ENCODE measurements at places on chromosomes 7 and 10.

DNA sequence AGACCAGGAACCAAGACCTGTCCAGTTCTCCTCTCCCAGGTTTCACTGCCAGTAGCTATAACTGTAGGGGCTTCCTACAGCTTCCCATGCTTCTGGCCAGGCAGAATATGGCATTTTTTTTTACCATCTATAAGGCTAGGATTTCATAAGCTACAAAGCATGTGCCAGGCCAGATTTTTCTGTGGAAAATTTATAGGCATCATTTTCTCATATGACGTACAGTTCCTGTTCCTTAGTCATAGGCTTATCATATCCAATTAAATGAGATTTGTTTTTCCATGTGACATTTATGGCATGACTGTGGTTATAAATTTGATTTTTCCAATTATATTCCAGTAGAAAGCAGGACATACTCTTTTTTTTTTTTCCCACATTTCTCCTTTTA, 208.6 kb upstream of the NPY start:
- no peak for DNase-seq

DNA sequence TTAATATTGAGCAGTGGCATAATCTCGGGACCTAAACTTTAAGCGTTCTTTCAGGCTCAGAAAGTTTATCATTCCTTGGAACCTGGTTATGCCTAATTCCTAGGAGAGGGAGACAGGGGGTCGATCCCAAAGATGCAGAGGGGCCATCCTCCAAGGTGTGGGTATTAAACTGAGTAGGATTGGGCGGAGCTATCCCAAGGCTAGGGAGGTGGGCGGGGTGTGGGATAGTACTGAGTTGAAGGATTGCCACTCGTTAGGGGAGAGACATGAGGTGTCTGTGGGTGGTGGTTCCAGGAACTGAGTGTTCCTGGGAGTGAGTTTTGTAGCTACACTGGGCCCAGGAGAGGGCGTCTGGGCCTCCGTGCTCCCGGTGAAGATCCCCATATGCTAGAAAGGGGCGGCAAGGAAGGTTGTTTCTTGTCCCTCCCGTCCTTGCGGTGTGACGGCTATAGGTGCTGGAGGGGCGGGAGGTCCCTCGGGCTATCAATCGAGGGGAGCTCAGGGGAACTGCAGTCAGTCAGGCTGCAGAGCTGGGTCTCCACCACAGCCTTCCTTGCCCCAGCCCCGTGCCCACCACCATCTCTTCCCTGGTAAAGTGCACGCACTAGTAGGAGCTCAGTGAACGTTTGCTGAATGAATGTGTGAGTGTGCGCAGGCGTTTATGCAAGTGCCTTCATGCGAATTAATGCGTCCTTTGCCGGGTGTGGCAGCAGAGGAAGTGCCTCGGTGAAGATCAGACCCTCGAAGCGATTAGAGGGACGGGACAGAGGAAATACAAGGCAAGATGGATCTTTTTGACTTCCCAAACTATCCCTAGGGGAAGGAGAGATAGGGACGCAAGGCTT, 3.0 kb upstream of the HMX2 start:
- no peak for DNase-seq

GRCh38 chr7:133859231-133859630, 267.9 kb upstream of the LRGUK start:
- DNase-seq, result no peak

GRCh38 chr7:152617056-152617455, 58.9 kb downstream of the XRCC2 start:
- DNase-seq, result no peak

- no peak for DNase-seq
Measured at GRCh38 chr7:72190919-72191318, 221.2 kb downstream of the CALN1 start.

- DNase-seq, result no peak
Measured at GRCh38 chr7:119472408-119473038, 800.5 kb upstream of the KCND2 start.

DNA sequence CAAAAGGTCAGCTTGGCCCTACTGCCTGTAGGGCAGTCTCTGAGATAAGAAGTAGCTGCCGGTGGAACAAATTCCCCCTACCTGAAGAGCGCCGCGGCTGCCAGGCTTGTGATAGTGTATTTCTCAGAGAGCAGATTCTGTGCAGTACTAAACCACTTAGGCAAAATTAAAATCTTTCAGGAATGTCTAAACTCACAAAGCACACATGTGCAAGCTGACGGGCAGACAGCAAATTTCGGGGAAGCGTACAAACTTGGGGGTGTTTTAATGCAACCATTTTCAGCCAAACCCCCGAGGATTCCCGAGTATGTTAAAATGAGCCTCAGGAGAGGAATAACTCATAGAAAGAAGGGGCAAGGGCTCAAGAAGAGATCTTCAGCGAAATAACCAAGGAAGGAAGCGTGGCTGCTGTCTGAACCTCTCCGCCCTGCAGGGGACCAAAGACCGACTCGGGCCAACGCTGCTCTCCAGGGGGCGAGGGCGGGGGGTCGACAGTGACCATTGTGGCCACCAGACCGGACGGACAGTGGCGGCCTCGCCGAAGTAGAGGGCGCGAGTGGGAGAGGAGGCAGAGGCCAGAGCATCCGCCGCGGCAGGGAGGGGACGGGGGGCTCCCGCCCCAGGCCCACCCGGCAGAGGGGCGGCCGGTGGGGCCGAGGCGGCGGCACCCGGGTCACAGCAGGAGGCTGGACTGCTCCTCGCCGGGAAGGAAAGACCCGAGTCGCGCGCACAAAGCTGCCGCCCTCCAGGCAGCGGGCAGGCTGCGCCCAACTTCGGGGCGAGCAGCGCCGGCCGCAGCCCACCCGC, 819 bp downstream of the HYCC1 start:
- no peak for DNase-seq

DNA sequence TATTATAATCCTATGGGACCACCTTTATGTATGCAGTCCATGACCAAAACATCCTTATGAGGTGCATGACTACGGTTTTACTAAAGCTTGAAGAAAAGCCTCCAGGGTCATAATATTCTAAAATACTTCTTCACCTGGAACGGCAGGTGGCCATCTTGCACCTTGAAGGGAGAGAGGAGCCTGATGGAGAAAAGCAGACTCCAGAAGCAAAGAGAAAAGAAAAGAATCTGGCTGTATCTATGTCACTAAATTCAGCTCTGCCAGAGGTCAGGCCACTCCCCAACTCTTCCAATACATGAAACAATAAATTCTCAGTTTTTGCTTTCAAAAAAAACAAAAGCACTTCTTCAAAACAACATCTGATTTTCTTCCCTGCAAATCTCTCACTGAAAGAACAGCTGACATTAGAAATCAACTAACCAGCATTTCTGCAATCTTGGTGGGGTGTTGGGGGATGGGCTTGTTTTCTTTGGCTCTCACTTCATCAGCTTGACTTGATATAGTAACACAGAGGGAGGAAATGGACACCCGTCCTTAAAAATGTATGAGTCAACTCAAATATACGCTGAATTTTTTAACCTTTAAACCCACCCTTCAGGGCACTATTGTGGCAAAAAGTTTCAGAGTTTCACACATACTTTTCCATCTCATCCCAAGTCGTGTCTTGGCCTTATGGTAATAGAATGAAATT, 21.7 kb downstream of the HIBADH start:
- no peak for DNase-seq

- DNase-seq, result no peak
Measured at GRCh38 chr7:95901006-95901405, 128.7 kb downstream of the DYNC1I1 start.

DNA sequence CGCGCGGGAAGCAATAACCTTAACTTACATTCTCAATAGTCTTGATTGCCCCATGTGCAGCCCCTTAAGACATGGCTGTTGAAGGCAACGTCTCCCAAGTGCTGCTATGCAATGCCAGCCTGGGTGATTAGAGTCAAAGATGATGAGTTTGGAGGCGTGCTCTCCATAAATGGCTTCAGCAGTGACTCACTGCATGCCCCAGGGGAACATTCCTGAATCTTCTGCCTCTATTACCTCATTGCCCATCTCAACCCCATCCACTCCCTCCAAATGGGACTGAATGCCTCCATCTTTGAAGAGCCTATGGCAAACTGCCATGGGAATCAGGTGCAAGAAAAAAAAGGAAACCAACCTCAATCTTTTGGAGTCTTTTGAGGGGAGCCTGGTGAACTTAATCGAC, 282.8 kb downstream of the SNX10 start:
- no peak for DNase-seq

GRCh38 chr10:21020545-21020944, 123.4 kb upstream of the NEBL start:
- no peak for DNase-seq

DNA sequence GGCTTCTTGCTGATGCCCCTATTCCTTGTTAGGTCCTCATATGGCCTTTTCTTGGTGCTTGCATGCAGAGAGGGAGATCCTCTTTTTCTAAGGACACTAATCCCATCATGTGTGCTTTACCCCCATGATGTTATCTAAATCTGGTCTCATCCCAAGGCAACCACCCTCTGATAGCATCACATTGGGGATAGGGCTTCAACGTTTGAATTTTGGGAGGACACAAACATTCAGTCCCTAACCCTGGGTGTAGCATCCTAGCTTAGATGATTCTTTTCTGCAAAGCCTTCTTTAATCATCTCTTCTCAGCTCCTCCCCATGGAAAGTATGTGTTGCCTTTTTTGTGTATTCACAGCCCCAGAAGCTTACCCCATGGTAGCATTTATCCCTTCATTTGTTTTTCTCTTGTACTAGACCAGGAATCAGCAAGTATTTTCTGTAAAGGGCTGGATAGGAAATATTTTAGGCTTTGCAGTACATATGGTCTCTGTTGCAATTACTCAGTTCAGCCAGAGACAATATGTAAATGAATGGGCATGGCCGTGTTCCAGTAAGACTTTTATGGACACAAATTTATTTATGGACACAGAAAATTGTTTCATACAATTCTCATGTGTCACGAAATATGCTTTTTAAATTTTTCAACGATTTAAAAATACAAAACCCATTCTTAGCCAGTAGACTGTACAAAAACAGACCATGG, 101.5 kb upstream of the CSTF2T start:
- no peak for DNase-seq

DNA sequence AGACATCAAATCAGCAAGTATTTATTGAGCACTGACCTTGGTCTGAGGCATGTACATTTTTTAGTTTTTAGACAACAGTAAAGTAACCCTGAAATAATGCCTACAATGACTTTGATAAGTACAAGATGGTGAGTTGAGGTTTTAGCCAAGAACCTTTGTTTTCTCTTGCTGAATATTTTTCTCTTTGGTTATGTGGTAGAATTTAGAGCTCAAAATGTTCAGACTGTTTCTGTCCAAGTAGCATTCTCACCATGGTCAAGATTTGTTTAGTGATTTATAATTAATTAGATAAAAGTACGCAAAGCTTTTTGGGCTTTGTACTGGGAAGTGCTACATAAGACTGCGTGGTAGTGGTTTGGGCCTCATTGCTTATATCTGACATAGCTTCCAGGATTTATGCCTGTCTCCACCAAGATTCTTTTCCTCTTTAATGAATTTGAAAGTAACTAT, 102.4 kb downstream of the KAT6B start:
- DNase-seq, result no peak

- DNase-seq, result no peak
Measured at GRCh38 chr10:70693619-70694335, 21.5 kb downstream of the ADAMTS14 start.

GRCh38 chr7:20778063-20778721, 8.5 kb downstream of the SP8 start:
- no peak for DNase-seq

DNA sequence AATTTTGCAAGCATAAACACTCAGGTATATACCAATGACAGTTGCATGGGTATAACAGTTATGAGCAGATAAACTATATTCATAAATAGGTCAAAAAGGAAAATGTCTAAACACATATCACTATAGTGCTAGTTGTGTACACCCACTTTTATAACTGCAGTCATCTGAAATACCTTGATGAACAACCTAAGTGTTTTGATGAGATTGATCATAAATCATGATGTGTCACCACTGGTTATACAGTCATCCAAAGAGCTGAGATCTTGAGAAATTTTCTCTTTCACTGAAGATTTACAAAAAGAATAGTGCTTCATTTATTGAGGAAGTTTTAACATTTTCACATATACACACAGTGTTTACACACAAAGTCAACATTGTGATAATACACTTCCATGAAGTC, 78.6 kb upstream of the SLC25A13 start:
- DNase-seq, result no peak

DNA sequence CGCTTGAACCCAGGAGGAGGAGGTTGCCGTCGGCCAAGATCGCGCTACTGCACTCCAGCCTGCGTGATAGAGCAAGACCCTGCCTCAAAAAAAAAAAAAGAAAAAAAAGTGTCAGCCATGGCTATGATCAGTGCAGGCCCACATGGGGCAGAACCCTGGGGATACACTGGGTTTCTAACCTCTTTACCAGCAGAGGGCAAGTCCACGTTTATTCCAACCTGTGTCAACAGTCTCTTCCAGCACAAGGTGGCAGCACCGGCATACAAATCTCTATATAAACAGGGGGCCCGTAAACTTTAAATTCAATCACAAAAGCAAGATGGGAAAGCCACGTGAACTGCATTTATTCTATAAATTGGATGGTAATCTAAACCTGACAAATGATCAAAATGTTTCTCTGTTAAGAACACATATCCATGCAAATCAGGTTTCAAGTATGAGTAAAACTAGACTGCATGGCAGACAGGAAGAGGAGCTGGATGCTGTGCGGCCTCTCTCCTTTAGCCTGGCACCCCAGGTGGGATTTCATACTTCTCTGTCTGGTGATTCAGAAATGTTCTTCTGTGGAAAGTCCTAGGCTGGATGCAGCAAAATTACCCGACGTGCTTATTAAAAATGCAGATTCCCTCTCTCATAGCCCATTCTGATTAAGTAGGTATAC, 60.0 kb upstream of the STEAP1B start:
- DNase-seq, result peak; percentile 62

GRCh38 chr7:69429911-69430383, 168.3 kb upstream of the AUTS2 start:
- no peak for DNase-seq

GRCh38 chr7:11951909-11952308, 119.9 kb upstream of the THSD7A start:
- DNase-seq, result no peak

DNA sequence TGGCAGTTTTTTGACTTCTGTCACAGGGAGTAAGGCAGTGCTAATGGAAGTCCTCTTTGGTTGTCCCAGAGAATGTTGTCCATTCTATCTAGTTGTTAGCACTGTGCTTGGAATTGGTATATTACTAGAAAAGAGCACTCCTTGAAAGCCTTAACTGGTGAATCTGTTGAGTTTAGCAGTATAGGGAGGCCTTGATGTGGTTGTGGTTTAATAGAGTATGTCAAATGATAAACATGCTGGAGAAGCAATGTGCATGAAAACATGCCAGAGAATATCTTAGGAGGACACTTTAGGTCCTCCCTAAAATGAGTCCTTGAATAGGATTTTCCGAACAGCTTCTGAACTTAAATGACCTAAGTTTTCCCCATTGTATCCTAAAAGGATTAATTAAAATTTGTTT, 98.6 kb downstream of the BTRC start:
- DNase-seq, result no peak

GRCh38 chr7:134388336-134389019, 70.4 kb downstream of the AKR1B1 start:
- no peak for DNase-seq

Data from activated T-cell treated with anti-CD3 and anti-CD28 coated beads, Interleukin-2, amount 50 U/mL, for 1 hour (primary cell).